Natural killer cell treated with Interleukin-12 subunit alpha and Interleukin-12 subunit beta and Interleukin-15 and Interleukin-18, amount 100 ng/mL, for 72 hours (primary cell): ENCODE measurements at places on chromosomes 6 and 20.

DNA sequence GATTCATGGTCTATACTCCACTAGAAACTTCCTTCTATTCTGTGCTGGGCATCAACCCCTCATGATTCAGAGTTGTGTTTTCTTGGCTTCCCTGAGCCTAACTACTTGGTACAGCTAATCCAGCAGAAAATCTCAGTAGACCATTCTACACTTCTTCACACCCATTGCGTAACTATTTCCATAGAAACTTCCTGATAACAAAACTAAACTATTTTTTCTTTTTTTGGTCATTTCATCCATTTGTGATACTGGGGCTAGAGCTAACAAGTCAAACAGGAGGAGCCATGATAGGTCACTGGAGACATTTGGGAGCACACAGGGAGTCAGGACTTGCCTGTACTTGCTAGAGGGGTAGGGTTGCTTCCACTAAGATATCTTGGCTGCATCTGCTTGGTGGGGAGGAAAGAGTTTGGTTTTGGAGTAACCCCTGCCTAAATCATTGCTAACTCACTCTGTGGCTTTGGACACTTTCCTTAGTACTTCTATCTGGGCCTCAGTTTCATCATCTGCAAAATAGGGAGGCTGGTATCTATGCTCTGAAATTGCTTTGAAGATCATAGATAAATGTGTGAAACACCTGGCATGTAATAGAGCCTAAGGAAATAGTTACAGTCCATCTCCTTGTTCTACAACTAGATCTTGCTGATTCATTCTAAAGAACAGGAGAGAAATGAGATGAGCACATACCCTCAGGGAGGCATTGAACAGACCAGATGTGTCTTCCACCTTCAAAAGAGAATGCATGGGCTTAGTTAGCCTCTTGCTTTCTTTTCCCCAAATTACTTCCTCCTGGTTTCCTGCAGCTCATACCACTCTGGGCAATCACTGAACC is 127.9 kb upstream of the ADGRF1 start:
- no peaks in the 10 kb centered on the region for H3K27me3 ChIP-seq
- no peak overlapping the region for H3K4me3 ChIP-seq
- H3K27ac ChIP-seq, result no peak overlapping the region
- no peaks in the 10 kb centered on the region for H3K36me3 ChIP-seq

GRCh38 chr6:153104220-153104619 is 26.9 kb downstream of the RGS17 start:
- no peak overlapping the region for H3K27ac ChIP-seq
- H3K36me3 ChIP-seq, result no peaks in the 10 kb centered on the region
- H3K4me1 ChIP-seq, result peaks cover 2% of the 10 kb centered on the region
- H3K4me3 ChIP-seq, result no peak overlapping the region
- DNase-seq, result no peak

DNA sequence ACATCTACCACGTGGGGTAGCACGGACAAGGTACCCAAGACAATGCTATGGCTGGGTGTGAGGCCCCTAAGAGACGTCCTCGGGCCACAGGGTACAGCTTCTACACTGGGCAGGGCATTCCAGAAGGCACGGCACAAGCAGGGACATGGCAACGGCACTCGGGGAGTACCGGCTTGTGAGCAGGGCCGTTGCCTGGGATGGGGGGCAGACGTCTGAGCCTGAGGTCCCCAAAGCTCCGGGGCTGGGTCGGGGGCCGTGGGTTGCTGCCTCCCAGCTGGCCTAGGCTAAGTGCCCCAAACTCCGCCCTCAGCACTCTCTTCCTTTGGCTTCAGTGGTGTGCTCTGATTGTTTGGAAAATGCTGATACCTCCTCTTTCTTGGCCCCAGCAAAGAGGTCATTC is 110.6 kb downstream of the SULF2 start:
- peaks cover 5% of the 10 kb centered on the region for H3K4me1 ChIP-seq
- H3K4me3 ChIP-seq, result no peak overlapping the region
- DNase-seq, result no peak
- H3K27me3 ChIP-seq, result no peaks in the 10 kb centered on the region
- H3K36me3 ChIP-seq, result no peaks in the 10 kb centered on the region
- no peak overlapping the region for H3K27ac ChIP-seq

DNA sequence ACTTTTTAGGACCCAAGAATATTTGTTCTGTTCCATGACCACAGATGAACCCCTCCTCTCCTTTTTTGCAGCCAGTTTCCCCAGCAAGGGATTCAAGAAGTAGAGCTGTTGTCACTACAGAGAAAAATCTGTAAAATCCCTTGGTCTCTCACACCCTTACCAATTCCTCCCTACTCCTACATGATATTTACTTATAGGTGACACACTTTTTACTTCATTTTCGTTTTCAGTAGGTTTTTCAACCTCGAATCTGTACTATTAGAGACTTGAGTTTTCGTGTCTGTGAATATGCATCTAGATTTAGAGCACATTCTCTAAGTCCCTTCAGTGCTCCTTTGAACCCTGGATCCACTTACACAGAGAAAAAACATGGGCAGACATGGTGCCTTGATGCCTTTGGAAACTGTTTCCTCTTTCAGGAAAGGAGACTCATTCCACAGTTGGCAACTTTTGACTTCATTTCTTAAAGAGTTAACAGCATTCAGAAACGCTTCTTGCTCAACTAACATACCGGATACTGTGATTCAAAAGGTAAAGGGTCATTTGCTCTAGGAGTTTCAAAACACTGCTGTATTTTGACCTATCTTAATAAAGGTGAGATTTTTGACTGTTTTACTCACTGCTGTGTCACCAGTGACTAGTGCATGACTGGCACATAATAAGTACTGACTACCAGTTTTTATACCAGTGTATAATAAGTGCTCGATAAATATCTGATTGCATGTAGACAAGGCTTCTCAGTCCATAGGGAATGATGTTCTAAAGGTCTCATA is 50.6 kb downstream of the LAMA4 start:
- no peaks in the 10 kb centered on the region for H3K4me1 ChIP-seq
- no peak overlapping the region for H3K27ac ChIP-seq
- no peak for DNase-seq
- no peaks in the 10 kb centered on the region for H3K36me3 ChIP-seq
- H3K4me3 ChIP-seq, result no peak overlapping the region

DNA sequence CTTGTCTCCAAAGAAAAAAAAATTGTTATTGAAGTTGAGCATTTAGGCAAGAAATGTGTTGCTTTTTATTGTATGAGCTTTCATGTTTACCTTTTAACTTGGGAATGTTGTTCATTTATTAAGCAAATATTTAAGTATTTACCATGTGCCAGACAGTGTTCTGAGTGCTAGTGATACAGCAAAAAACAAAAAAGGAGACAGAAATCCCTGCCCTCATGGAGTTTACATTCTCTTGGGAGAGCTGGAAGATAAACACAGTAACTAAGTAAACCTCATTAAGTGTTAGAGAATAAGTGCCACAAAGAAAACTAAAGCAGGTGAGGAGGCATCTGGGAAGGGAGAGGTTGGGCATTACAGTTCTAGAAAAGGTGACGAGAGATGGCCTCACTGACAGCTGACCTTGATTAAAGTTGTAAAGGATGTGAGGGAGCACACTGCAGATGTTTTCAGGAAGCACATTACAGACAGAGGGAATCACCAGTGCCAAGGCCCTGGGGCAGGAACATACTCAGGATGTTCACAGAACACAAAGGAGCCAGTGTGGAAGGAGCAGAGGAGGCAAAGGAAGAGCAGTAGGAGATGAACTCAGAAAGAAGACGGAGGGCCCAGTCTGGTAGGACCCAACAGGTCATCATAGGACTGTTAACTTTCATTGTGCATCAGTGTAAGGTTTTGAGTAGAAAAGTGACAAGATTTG is 33.5 kb downstream of the XRN2 start:
- peaks cover 57% of the 10 kb centered on the region for H3K36me3 ChIP-seq
- no peak overlapping the region for H3K27ac ChIP-seq
- H3K27me3 ChIP-seq, result no peaks in the 10 kb centered on the region
- no peak overlapping the region for H3K4me3 ChIP-seq

DNA sequence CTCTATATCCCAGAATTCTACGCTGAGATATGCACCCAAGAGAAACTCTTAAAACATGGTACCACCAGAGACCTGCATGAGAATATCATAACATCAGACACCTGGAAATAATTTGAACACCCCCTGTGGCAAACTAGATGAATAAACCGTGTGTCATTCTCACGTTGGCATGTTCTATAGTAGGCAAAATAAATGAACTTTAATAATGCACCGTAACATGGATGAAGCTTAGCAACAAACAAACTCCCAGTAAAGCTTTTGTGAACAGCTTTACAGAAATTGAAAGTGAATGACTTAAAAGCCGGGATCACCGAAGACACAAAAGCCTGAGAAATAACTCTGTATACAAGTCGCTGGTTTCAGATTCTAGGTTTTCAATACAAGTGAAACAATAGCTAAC is 1166.8 kb upstream of the CITED2 start:
- no peaks in the 10 kb centered on the region for H3K27me3 ChIP-seq
- no peaks in the 10 kb centered on the region for H3K36me3 ChIP-seq
- no peaks in the 10 kb centered on the region for H3K4me1 ChIP-seq

GRCh38 chr6:55953335-55953734 is 77.9 kb upstream of the BMP5 start:
- DNase-seq, result no peak
- no peak overlapping the region for H3K4me3 ChIP-seq
- no peaks in the 10 kb centered on the region for H3K36me3 ChIP-seq
- H3K27ac ChIP-seq, result no peak overlapping the region

DNA sequence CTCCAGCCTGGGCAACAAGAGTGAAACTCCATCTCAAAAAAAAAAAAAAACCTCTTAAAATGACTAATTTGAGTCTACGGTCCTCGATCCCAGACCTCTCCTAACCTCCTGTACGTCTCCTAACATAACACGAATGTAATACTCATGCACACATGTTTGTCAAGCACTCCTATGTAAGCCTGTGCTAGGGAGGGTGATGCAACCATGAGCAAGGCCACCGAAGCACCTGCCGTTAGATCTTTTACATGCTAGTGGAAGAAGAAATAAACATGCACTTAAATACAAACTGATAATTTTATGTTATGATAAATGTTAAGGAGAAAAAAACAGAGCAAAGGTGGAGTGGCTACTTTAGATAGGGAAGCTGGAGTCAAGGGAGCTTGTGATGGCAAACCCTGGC is 72.3 kb upstream of the BEND3 start:
- H3K36me3 ChIP-seq, result peaks cover 5% of the 10 kb centered on the region
- no peaks in the 10 kb centered on the region for H3K27me3 ChIP-seq
- no peak for DNase-seq
- H3K4me1 ChIP-seq, result no peaks in the 10 kb centered on the region
- no peak overlapping the region for H3K4me3 ChIP-seq

- H3K27ac ChIP-seq, result no peak overlapping the region
- no peak overlapping the region for H3K4me3 ChIP-seq
- no peaks in the 10 kb centered on the region for H3K4me1 ChIP-seq
- no peaks in the 10 kb centered on the region for H3K36me3 ChIP-seq
These were observed 48.3 kb downstream of the PFDN4 start for GRCh38 chr20:54256202-54256601.

- no peak overlapping the region for H3K27ac ChIP-seq
- H3K27me3 ChIP-seq, result no peaks in the 10 kb centered on the region
- no peak for DNase-seq
These were observed 79.2 kb upstream of the GCM1 start for GRCh38 chr6:53227847-53228246.

DNA sequence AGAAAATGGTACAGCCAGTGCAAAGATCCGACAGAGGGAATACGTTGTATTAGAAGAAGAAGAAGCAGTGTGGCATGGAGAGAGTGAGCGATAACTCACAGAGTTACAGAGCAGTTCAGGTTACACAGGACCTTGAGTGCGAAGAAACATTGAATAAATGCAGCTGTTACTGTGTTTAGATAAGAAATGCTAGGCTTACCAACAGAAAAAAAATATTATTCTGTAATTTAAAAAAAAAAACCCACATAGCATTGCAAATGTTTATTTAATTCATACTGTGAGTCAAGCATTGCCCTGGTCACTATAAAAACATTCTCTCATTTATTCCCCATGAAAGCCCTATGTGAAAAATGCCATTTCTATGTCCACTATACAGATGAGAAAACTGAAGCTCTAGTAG is 373.4 kb upstream of the EPHA7 start:
- H3K4me3 ChIP-seq, result no peak overlapping the region
- H3K4me1 ChIP-seq, result no peaks in the 10 kb centered on the region
- no peaks in the 10 kb centered on the region for H3K27me3 ChIP-seq
- H3K27ac ChIP-seq, result no peak overlapping the region
